ENCODE measurements at places on chromosomes 6 and 20.

DNA sequence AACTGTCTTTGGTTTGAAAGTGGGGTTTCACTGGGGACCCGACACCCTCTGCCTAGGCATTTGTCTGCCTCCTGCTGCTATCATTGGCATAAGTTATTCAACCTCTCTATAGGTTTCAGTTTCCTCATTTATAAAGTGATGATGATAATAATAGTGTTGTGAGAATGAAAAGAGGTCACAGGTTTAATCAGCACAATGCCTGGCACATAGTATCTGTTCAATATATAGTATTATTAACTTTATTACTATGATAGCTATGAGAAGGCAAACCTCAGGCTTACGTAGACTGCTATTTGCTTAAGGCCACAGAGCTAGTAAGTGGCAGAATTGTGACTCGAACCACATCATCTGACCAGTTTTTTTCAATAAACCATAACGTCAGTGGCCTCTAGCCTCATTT, 256.8 kb downstream of the CDKAL1 start:
- DNase-seq = no peak

GRCh38 chr6:73309535-73309784, 44.6 kb downstream of the DPPA5 start:
- DNase-seq = no peak

DNA sequence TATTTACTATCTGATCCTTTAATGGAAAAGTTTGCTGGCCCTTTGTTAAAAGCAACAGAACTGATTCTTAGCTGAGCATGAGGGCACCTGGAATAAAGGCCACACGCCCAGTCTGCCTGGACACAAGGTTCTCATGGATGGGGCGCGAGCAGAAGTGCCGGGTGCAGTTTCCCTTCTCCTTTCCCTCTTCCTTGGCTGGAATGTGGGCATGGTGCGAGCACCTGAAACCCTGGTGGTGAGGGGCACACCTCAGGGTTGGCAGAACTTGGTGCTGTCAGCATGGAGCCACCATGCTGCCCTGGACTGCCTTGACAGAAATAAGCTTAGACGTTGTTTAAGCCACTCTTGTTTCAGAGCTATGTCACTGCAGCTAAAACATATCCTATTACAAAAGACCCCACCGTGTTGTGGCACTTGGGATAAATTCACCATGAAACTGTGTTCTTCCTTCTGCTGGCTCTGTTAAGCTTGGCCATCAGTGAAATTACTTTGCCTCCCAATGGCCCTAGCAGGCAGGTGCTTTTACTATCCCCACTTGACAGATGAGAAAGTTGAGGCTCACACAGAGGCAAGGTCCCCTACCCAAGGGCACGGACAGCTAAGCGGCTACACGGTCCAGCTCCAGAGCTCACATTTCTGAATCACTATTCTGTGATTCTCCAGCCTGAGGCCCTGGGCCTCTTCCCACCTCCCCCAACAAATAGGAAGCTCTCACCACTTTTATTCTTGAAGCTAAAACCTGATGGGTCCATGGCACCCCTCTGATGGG, 115.9 kb downstream of the PREX1 start:
- DNase-seq = no peak

DNA sequence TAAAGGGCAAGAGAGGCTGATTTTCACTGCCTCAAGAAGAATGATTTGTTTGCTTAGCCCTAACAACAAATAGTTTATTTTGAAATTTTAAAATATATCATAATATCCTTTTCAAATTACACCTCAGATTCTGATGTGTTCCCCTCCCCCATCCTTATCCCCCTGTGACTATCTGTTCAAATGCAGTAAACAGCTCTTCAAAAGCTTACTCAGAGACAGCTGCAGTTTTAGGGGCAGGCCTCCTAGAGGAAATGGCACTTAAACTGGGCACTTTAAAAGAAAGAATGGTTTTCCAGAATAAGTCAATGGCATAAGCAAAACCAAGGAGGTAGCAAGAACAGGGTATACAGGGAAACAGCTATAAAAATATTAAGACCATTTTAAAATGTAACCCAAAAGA, 118.6 kb upstream of the UST start:
- DNase-seq = no peak

- DNase-seq = no peak
These were observed 7.4 kb downstream of the FAM50B start for GRCh38 chr6:3856576-3856975.

- no peak for DNase-seq
These were observed 96.3 kb upstream of the NEDD9 start for GRCh38 chr6:11328613-11329247.

GRCh38 chr6:37607944-37608343, 89.7 kb downstream of the MDGA1 start:
- no peak for DNase-seq

DNA sequence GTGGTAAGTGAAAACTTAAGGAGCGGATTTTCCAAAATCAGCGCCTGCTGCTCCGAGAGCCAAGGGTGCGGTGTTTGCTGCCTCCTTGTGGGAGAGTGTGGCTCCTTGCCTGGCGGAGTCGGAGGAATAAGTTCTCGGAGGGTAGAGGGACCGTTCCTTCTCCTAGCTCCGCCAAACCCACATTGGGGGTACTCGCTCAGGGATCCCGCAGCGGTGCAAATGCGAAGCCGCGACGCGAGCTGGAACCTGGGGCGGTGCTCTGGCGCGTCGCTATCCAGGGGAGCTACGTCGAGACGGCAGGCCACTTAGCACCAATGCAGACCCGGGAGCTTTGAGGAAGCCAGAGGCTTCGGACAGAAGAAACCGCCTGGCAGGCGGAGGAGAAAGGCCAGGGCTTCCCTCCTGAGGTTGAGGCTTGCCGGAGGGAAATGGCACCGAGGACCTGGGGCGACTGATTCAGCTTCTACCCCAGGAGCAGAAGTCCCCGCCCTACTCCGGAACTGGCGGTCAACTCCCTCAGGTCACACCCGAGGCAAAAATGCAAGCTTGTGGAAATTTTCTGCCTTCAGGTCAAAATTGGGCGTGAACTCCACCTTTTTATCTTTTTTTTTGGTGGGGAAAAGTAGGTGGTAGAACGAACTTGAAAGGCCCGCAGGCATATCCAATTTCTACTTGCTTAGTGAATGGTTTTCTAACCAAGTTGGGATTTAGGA, 5.7 kb upstream of the DDX43 start:
- peak; percentile 87 for DNase-seq

DNA sequence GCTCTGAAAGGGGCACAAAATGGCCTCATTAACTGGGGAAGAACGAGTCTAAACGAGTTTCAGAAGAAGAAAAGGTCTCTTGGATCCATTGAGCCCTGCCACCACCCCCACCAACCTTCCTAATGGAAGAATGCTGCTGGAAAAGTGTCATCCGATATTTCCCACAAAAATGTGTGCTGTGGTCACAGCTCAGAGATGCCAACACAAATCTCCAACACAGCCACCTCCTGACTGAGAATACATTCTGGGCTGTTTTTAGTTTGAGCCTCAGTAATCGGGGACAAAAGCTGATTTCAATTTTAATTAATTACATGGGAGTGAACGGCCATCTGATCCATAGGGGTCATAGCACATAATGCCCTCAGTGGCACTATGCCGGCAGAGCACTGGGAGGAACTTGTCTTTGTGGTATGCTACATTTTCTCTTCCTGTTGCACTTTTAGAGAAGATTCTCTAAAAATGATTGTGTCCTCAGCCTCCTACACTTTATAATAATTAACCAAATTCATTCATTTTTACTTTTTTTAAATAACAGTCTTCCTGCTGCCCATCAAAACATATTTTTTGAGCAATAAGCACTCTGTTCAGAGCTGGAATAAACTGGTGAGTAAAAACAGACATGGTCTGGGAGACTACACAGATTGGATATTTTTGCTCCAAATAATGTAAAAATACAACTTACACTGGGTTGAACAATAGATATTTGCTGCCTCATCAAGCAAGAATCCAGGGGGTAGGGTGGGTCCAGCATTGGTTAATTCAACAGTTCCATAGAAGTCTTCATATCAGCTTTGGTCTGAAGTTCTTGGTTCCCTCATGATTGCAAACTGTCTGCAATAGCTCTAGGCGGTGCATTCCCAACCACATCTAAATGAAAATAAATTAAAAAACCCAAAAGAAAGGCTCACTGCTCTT, 143.6 kb upstream of the TMEM170B start:
- no peak for DNase-seq

GRCh38 chr6:154169193-154169847, 130.3 kb downstream of the OPRM1 start:
- DNase-seq = no peak

- DNase-seq = no peak
These were observed 598 bp downstream of the HLA-B start for GRCh38 chr6:31356216-31356945.

GRCh38 chr6:80161434-80161833, 55.0 kb downstream of the BCKDHB start:
- peak; percentile 40 for DNase-seq

GRCh38 chr6:2085657-2086056, 159.7 kb downstream of the GMDS start:
- DNase-seq = no peak

DNA sequence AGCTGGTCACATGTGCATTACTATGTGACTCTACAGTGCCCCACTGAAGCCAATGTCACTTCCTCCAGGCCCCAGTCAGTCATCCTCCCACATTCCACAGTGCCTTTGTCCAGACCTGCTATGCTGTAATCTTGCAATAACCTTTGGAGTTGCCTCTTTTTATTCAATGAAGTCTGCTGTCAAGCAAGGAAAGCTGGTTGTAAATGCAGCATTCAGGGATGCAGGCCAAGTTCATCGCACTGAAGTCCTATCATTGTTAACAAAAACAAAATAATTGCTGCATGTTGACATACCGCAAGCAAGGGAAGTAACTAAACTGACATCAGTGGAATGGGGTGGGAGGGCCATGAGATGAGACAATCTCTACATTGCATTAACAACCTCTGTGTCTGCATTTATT, 131.2 kb upstream of the CDYL start:
- no peak for DNase-seq

DNA sequence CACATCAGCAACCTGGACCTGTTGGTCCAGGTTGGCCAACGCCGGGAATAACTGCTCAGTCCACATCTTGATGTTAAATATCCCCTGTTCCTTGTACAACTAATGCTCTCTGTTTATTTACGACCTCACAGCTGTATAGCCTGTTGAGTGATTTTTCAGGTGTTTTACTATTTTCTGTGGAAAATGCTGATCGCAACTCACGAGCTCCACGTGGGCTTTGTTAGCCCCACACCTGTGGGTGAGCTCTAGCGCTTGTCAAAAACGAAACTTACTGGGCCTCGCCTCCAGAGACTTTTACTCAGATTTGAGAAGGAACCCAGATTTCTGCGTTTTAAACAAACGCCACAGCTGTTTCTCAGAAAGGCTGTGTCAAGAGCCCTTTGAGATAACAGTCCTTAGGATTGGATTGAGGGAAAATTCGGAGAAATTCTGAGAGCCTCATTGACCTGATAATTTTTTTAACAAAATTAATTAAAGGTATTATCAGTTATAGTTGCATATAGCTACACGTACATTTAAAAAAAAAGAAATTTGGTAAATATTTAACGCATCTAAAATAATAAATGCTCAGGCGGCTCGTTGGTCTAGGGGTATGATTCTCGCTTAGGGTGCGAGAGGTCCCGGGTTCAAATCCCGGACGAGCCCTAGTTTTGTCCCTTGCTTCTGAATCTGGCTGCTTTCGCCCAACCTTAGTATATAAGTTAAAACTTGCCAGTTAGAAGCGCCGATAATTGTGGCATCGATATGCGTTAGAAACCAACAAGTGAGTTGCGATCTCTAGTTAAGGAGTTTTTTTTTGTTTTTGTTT, 16.7 kb downstream of the HMGN4 start:
- no peak for DNase-seq

GRCh38 chr6:50818673-50819072, at the start of gene TFAP2B:
TFAP2B (plus strand) TSS chr6:50818871; CDS start chr6:50818892, 21 bp downstream.
- DNase-seq = no peak

- DNase-seq = no peak
These were observed 682.8 kb downstream of the KIF16B start for GRCh38 chr20:15890407-15890982.

DNA sequence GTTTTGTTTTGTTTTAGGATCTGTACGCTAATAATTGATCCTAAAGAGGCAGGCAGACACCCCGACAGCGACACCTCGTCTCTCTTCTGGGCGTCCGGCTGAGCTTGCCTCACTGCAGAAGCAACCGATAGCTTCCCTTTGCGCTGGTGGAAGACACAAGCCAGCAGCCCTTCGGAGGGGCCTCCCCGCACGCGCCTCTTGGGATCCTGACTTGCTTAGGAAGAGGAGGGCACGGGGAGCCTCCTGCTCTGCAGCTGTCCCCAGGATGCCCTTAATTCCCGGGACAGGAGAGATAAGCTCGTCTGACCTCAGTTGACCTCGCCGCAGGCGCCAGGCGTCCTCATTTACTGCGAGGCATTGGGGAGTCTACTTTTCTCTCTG, 94.0 kb downstream of the CD83 start:
- DNase-seq = peak; percentile 48

DNA sequence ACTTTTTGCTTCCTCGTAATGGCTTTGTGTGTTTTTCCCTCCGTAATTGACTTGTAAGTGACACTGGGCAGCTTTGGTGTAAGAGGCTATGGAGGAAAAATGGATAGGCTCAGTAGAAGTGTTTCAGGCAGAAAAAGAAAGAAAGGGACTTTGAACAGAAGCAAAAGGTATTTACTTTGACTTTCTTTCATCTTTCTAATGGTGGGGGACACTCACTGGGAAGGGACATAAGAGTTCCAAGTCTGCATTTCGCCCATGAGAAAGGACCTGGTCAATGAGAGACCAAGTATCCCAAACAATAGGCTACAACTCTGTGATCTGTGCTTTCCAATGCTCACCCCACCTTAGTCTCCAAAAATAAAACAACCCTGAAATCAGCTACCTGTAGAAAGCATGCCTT, 41.6 kb downstream of the NOX3 start:
- no peak for DNase-seq

- no peak for DNase-seq
These were observed 8.5 kb upstream of the MCM3 start for GRCh38 chr6:52293067-52293466.

DNA sequence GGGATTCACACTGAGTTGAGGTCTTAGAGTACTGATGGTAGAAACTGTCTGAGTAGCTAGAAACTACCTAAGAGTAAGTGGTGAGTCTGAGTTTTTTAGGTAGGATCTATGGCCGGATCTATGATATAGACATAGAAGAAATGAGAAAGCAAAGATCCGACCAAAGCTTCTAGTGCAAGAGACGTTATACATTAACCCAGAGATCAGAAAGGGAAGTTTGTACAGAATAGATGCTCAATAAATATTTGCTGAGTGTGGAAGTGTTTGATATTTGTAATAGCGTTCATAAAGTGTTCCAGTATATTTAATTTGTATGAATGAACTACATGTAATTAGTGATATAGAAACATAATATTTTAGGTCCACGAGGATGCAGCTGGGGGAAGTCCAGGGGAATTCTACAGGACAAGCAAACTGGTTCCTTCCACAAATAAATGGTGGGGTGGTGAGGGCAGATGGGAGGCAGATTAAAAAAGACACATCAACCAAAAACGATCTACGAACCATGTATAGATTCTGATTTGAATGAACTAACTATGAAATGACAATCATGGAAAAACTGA, 31.9 kb upstream of the JARID2 start:
- no peak for DNase-seq

Data from D341Med (cell line).